NCI-H2029 (cell line): ENCODE measurements at places on chromosomes 6 and 20.

GRCh38 chr6:86203044-86203443 lies 560.4 kb upstream of the SYNCRIP start:
- no peak for DNase-seq

GRCh38 chr6:11304946-11305345 lies 72.5 kb upstream of the NEDD9 start:
- no peak for DNase-seq

DNA sequence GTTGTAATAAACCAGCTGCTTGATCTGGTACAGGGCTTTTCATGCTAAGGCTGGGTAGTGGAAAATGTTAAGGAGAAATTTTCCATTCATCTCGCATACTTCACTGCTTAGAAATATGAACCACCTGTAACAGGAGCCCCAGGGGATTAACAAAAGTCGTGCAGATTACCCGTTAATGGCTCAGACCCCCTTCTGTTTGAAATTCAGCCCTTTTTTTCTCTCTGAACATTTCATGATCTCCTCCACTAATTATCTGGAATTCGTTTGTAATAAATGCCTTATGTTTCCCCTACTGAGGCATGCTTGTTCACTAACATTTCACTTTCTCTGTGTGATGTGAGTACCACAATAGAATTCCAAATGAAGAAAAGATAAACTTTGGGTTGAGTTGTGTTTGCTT lies 336.4 kb upstream of the HSF2 start:
- DNase-seq, result no peak

DNA sequence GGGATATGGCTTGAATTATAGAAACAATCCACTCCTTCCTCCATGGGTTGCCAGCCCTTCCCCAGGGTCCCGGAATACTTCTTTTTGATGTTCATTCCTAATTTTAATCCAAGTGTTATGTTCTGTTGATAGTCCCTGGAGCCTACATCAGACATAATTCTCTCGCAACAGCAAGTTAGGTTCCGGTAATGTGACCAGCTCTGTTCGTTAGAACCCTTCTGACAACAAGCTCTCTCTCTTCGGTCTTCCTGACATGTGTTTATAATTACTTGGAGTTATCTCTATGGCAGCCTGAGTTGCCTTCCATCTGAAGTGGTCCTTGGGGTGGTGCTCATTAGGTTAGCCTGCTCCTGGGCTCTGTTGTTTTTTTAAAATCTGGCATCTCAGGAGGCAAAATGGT lies 506.9 kb upstream of the JARID2 start:
- peak; percentile 40 for DNase-seq

DNA sequence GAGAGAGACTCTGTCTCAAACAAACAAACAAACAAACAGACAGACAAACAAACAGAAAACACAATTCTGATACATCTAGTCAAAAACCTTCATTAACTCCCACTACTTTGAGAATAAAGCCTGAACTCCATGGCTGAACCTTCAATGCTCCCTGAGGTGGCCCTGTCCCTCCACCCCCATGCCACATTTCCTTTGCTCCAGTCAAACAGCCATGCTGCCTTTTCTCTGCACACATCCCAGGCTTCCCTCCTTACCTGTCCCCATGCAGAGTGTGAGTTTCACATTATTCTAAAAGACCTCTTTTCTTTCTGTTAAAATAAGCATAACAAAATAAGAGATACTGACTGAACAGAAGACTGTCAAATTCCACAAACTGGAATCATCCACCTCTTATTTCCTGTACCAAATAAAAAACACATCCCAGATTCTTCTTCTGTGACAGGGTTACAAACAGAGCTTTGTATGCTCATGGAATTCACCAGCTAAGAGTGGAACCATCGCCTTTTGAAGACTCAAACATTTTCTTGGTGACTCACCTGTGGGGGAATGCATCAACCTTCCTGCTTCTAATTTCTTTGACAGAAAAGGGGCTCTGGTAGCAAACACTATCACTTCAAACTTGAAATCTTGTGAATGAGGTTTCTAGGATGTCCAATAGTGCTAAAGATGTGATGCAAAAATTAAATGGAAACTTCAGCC lies 71.0 kb upstream of the SLC22A16 start:
- no peak for DNase-seq
